CD4-positive, alpha-beta memory T cell (primary cell): ENCODE measurements at places on chromosomes 5 and 9. TPM values are rescaled to one million over a fixed set of nuclear protein-coding genes. Genes with fewer than 3 reads are reported as not detected.

- DNase-seq = no peak
Observed at GRCh38 chr9:75626860-75627259, 263.6 kb upstream of the PCSK5 start.

- DNase-seq = no peak
Observed at GRCh38 chr5:64767959-64768357, 533 bp downstream of the SREK1IP1 start.

Gene ZCCHC7
- total RNA-seq = 41.9 TPM

DNA sequence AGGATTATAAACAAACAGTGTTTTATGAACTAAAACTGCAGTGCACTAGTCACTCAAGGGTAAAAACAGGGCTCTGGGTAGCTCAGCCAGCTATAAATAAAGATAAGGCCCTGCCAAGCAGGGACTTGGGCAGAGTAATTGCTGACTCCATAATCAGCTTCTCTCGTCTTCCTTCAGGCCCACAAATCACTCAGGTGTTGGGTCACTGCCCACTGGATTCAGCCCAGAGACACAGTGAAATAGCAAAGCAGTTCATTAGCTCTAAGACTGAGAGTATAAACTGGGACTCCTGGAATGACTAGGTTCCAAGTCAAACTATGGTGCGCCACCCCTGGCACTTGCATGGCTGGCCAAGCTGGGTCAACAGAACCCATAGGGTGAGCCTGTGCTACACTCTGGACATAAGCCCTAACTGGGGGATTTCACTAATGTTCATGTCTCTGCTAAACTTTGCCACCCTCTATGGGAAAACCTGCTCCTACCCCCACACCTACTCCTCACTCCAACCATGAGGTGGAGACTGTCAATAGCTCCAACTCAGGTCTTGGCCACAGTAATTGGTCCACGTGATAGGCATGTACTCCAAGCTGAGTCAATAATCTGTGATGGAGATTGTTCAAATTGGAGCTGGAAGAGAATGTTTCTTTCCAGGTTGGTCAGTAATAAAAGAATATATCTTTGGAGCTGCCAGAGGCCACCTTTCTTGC lies 158.5 kb downstream of the SLIT3 start:
- DNase-seq = no peak

DNA sequence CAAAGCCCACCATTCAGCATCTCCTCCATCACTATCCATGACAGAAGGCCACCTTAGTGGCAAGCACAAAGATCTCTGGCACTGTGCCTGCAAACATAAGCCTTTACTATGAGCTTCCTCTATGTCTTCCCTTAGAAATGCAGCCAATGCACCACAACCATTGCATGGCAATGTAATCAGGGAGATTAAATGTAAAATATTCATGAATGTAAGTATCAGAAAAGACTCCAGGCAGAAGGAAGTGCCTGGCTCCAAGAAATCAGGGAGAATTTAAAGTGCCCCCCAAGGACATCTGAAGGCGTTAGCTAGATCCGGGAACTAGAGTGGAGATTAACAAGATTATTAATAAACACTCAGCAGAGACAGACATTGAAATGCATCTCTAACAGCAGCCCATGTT lies 32.5 kb upstream of the MYORG start:
- no peak for DNase-seq

- DNase-seq = no peak
Observed at GRCh38 chr5:133247881-133248624, 196.2 kb downstream of the HSPA4 start.

Gene TMEM171
- total RNA-seq = 0.35 TPM

- DNase-seq = no peak
Observed at GRCh38 chr5:67093279-67093678, 103.3 kb downstream of the CD180 start.

Gene TSSK1B
- not detected for total RNA-seq

Gene ANGPTL2
- not detected for total RNA-seq

DNA sequence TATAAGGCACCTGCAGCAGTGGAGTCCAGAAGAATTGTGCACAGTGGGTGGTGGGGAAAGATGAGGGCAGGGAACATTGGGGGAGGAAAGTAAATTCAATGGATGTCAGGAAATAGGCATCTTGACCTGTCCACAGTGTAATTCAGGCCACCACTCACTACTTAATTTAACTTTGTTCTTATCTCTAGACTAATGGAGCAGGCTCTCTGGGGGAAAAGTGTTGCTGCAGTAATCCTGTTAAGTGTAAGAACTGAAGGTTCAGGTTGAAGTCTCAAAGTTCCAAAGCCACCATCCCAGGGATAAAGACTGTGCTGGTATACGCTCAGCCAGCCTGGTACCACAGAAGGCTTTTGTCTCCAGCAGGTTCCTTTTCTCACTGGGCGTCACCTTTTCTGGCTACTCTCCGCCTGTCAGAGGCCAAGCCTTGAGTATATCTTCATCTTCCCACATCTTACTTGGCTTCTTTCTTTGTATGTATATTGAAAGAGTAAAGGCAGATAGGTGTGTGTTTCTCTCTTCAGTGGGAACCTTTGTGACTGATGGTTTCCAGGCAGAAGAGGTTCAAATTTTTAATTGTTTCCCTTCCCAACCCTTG lies 150.9 kb upstream of the DMRT1 start:
- no peak for DNase-seq

- DNase-seq = no peak
Observed at GRCh38 chr5:178683783-178684182, 46.7 kb downstream of the ZNF354A start.

Gene SLC26A2
- 14.2 TPM for total RNA-seq

GRCh38 chr5:73902327-73903051 lies 276.5 kb downstream of the ARHGEF28 start:
- DNase-seq = peak; percentile 49

Gene BRINP1
- not detected for total RNA-seq

DNA sequence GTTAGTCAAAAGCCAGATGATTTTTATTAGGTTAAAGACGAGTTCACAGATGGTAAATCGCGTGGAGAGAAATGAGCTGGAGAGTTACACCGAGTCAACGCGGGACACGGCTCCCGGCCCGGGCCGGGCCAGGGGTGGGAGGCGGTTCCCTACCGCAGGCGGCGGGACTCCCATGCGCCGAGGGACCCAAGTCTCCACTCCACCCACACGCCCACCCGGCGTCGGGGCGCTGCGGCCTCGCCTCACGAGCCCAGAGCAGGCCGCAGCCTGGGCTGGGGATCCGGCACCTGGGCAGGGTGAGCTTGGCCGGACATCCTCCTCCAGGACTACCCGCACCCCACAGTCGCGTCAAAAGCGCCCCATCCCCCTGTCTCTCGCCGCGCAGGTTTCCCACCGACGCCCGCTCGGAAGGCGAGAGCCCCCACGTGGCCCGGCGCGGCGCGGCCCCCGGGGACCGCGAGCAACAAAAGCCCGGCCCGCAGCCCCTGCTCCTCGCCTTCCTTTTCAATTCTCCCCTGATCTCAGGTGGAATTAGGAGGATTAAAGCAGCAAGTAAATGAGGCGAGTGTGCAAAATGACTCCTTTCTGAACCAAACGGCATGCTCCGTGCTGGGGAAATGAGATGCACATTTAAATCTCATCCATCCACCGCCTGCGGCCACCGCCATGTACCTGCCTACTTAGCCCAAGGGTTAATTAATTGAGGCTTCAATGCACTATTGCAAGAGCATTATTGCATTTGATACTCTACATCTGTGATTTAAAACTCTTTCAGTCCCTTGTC lies 196.5 kb upstream of the TBCA start:
- no peak for DNase-seq

GRCh38 chr5:53318303-53318702 lies 162.1 kb upstream of the FST start:
- no peak for DNase-seq

Gene MYOZ3
- total RNA-seq = not detected

Gene PLK2
- 8.2 TPM for total RNA-seq

- DNase-seq = no peak
Observed at GRCh38 chr5:142643634-142644033, 42.3 kb downstream of the FGF1 start.

DNA sequence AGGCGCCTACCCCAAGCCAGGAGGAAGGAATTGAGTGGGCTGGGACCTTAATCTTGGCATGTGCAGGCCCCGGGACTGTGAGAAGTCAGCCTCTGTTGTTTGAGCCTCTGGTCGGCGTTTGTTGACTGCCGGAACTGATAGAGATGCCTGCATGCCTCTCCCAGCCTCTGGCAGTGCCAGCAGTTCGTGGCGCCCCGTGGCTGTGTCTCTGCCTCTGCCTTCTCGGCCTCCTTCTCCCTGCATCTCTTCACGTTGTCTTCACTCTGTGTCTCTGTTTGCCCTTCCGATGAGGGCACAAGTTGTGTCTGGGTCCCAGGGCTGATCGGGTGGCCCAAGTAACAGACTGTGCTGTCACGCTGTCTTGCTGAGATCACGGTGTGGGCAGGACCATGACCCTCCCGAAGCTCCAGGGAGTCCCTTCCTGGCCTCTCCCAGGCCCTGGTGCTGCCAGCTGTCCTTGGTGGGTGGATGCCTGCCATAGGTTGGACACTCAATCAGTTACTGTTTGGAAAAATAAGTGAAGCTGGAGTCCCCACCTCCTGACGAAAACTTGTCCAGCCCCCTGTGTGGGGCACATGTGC lies 133.5 kb upstream of the LPCAT1 start:
- no peak for DNase-seq

Gene NR5A1
- total RNA-seq = not detected

- no peak for DNase-seq
Observed at GRCh38 chr9:36893184-36893583, 140.9 kb downstream of the PAX5 start.

Gene PRSS3
- not detected for total RNA-seq

Gene KCTD16
- 0.14 TPM for total RNA-seq

- no peak for DNase-seq
Observed at GRCh38 chr9:130845901-130846481, 10.9 kb downstream of the ABL1 start.

GRCh38 chr9:79054500-79054899 lies 517.3 kb upstream of the TLE4 start:
- no peak for DNase-seq
